ENCODE measurements at places on chromosomes 12 and 14.

DNA sequence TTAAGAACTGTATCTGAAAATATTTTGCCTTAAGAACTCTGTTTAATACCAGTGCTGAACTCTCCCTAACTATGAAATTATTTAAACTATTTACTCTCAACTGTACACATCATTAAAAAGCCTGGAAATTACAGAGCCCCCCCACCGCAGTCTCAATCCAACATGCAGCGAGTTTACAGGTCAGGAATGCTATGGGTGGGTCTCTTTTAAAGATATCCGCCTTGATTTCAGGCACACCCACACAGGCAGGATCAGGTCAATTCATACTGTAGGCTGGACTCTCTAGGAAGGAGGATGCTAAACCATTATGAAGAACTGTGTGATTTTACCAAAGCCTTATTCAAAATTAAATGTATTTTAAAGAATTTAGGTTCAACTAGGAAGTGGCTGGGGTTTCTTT is 16.5 kb downstream of the SPTLC2 start:
- peak; percentile 41 for DNase-seq

DNA sequence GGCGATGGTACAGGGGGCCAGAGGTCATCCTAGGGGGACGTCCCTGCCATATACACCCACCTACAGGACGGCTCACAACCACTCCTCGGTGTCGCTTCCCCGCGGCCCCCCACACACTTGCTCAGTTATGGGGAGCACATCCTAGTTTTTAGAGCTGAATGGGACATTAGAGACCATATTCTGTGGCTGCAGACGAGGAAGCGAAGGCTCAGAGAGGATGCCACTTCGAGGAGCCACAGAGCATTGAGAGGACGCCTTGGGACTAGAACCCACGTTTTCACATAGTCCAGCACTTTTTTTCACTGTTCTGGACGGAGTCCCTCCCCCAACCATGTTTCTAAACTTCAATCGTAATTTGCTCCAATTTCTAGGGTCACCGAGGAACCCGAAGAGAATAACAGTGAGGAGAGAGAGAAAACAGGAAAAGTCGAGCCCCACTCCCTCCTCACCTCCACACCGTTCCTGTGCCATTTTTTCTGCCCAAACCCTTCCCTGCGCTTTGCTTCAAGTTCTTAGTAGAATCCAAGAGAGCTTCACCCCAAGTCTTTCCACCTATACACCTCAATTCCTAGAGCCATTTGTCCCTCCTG is 641 bp upstream of the ASCL1 start:
- DNase-seq, result no peak

DNA sequence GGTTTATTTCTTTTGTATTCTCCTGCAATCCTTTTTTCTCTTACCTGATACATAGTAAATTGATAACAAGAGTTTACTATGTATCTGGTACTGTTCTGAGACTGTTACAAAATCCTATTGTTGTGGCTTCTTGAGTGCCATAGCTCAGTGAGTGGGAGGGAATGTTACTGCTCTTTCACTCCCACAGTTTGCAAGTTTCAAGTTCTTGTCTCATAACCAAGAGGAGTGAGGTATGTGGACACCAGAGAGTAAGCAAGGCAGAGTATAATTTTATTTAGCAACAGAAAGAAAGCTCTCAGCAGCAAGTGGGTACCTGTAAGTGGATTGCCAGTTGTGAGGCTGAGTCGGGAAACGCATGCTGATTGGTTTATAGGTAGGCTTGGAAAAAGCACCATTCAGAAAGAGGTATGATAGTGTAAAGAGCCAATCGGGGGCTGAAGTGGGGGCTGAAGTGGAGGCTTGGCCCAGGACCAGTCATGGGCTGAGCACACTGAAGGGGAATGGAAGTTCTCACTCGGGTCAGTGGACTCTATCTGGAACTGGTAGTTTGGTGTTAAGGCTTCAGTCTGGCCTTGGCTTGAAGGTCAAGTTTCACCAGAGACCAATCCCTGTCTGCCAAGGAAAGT is 850.8 kb downstream of the TMTC2 start:
- no peak for DNase-seq

- DNase-seq, result no peak
Measured at GRCh38 chr12:77060883-77061240, 4.5 kb downstream of the E2F7 start.

DNA sequence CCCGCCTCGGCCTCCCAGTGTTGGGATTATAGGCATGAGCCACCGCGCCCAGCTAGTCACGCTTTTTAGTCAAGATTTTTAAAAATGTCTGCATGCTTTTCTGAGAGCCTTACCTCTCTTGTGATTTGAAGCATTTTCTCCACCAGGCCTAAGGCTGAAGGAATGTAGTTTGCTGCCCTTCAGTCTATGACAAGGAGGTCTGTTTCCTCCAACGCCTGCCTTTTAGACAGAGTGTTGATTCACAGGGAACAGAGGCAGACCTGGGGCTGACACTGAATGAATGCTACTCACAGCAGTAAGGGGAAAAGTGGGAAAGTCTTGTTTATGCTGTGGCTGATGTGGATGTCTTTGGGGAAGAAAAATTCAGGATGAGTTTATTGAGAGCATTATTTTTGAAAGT is 27.2 kb upstream of the MDM2 start:
- DNase-seq, result peak; percentile 28
